ENCODE measurements at places on chromosomes 2 and 18.

- peak; percentile 8 for DNase-seq
These were observed 845 bp downstream of the EML4 start for GRCh38 chr2:42169874-42170521.

DNA sequence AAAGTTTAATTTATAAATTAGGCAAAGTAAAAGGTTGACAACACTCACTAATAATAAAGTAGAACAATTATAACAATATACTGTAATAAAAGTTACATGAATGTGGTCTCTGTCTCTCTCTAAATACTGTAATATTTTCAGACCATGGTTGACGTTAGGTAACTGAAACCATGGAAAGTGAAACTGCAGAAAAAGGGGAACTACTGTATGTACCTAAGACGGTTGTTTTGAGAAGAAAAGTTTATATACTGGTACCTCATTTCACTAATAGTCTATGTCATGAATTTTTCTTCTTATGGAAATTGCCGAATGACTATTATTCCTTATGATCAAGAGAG is 166.7 kb upstream of the ZNF521 start:
- peak; percentile 17 for DNase-seq

DNA sequence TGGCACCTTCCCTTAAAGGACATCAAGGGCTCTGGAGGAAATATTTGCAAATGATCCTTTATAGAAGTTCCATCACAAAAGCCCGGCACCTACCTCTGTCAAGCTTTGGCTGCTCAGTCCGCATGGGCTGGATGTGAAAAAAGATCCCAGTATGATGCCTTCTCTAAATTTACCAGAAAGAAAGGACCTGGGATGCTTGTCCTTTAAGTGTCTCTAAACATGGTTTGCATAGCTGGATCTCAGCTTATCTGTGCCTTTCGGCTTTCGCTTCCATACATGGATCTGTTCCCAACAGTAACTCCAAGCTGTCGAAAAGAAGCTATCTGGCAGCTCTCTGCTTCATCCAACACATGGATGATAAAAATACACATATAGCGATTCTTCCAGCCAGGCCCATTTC is 60.4 kb upstream of the SLC8A1 start:
- peak; percentile 8 for DNase-seq

DNA sequence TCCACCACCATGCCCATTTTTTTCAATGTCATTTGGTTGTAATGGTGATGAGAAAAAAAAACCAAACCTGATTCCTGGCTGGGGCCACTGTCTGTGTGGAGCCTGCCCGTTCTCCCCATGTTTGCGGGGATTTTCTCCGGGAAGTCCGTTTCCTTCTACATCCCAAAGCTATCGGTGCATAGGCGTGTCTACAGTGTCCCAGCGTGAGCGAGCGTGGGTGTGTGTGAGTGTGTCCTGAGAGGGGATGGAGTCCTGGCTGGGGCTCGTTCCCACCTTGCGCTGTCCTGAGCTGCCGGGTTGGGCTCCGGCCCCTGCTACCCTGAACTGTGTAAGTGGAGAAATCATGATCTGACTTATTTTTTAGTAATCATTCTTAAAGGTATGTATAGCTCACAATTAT is 7.3 kb upstream of the ZAP70 start:
- DNase-seq, result no peak

DNA sequence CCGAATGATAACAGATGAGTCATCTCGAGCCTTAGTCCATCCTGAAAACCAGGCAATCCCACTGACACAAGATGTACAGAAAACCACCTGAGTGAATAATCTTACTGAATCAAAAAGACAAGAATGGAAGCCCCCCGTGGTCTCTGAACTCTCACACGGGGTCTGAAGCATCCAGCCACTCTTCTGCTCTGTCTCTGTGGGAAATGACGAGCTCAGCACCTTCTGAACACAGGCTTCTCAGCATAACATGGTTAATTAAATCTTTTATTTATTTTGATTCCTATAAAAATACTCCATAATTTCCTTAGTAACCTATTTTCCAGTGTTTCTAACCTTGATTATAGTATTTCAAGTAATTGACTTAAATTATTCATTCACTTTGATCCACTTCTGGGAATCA is 203.7 kb downstream of the TMEM163 start:
- DNase-seq, result no peak

GRCh38 chr18:30132959-30133358 is 909.6 kb downstream of the DSC3 start:
- DNase-seq, result no peak

DNA sequence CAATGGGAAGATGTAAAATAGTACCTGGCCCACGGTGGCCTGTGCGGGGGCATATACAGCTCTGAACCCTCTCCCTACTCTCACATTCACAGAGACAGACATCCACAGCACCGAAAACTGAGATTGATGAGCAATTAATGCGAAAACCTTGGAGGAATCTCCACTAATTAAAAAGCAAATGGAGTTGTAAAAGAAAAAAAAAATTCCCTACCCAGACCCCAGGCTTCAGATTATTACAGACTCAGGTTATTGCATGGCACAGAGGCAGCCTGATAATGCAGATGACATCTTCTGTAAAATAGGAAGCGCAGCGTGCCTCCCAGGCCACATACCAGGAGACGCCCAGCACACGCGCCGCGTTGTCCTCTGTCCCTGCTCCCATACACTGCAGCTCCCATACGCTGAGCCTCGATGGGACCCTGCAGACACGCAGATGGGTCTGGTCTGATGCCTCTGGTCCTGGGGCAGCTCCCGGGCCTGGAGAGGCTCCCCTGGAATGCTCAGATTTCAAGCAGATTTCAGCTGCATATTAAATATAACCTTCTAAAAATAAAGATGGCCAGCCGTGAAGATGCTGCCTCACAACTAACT is 496.1 kb upstream of the MYT1L start:
- DNase-seq, result no peak

- no peak for DNase-seq
These were observed 611.1 kb upstream of the FANCL start for GRCh38 chr2:58852243-58852642.

DNA sequence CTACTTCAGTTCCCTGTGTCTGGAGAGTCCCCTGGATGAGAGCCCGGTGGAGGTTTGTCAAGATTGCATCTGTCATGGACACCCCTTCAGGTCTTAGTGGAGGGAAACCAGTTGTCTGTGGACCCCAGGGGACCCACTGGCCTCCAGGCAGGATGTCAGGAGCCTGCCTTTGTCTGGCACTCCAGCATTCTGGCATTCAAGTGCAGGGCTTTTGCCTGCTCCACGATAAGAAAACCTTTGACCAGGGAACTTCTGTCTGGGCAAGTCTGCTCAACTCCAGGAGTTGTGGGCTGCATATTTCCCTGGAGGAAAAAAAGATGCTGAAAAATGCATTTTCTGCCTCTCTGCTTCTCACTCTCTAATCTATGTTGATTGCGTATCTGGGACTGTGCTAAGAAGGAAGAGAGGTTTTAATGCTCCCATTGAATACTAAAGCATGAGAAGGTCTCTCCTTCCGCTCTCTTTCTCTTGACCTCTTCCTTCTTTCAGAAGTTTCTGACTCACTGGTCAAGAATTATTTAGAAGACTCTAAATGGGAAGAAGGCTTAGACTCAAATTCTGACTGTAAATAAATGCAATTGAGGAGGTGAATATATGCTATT is 104.5 kb downstream of the MMADHC start:
- no peak for DNase-seq

DNA sequence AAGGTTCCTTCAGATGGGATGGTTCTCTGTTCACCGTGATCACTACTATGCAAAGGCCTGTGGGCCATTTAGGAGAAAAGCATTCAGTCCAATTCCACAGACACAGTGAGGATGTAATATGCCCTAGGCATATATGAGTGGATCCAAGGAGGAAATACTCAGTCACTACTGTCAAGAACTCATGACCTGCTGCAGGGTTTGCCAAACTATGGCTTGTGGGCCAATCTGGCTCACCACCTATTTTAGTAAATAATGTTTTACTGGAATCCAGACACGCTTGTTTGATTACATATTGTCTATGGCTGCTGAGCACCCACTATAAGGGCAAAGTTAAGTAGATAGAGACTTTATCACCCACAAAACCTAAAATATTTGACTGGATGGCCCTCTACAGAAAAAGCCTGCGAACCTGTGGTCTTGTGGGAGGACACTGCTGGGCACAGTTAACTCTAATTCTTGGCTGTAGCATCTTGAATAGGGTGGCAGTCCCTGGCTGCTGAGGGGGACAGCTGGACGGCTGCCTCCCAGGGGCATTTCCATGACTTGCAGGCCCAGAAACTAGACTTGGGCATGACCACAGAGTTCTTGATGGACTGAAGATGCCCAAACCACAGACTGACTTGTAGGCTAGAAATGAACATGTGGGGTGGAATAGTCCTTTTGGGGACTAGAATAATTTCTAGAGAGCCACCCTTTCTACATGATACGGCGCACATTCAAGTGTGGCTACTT is 20.6 kb upstream of the LTBP1 start:
- DNase-seq, result no peak

GRCh38 chr2:159349674-159350299 is 63.3 kb upstream of the WDSUB1 start:
- no peak for DNase-seq

DNA sequence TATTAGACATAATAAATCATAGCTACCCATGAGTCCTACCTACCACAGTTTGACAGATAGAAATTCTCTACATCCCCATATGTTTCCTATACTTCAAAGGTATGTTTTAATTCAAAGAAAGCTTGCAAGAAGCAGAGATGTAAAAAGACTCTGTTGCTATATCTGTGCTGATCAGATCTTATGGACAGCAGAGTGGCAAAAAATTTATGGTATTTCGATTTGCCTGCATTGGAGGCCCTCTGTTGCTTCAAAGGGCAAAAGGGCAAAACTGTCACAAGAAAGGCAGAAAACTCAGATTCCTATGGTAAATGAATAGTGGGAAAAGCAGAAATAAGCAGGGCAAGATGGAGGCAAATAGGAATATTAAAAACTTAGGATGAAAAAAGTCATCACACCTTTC is 447.8 kb upstream of the SPHKAP start:
- DNase-seq, result no peak

GRCh38 chr2:98771264-98771663 is 40.3 kb upstream of the MGAT4A start:
- DNase-seq, result no peak

GRCh38 chr2:63888490-63889402 is 47.0 kb downstream of the UGP2 start:
- DNase-seq, result peak; percentile 50

DNA sequence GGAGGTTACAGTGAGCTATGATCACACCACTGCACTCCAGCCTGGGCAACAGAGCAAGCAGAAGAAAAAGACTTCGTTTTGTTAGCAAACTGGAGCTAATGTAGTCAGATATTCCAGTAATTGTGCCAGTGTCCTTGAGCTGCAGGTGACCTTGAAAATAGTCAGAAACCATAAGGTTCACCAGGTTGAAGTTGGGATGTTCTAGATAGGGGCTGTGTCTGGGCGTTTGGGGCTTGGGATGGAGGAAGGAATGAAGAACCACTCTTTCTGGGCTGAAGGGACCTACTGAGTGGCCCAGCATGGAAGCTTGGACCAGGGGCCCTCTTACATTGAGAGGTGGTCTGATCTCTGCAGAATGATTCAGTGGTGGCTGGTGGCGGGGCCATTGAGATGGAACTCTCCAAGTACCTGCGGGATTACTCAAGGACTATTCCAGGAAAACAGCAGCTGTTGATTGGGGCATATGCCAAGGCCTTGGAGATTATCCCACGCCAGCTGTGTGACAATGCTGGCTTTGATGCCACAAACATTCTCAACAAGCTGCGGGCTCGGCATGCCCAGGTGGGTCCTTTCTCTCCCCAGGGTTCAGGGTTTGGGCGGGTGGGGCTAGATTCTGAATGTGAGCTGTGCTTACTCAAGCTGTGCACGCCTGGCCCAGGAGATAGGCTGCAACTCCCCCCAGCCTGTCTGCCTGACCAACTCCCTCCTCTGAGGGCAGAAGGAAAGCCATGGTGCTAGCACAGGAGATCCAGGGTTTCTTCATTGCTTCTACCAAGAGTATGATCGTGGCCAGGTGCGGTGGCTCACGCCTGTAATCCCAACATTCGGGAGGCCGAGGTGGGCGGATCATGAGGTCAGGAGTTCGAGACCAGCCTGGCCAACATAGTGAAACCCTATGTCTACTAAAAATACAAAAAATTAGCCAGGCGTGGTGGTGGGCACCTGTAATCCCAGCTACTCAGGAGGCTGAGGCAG is 17.1 kb downstream of the CCT7 start:
- DNase-seq, result no peak

DNA sequence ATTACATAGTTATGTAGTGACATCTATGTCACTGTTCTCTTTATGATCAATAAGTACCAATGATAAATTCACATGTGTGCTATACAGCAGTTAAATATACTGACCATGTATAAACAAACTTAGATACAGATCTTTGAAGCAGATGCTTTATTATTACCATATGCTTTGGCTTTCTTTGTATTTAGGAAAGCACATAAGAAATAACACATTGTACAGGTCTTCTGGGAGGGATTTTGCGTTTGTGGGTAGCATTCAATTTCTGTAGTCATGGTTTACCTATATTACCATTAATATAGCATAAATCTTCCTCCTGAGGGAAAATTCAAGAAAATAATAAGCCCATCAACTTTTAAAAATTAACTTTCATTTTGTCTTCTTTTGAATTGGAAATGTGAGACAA is 1.6 kb upstream of the PDE1A start:
- DNase-seq, result no peak

- no peak for DNase-seq
These were observed 338.8 kb downstream of the CYRIA start for GRCh38 chr2:16326711-16327300.

DNA sequence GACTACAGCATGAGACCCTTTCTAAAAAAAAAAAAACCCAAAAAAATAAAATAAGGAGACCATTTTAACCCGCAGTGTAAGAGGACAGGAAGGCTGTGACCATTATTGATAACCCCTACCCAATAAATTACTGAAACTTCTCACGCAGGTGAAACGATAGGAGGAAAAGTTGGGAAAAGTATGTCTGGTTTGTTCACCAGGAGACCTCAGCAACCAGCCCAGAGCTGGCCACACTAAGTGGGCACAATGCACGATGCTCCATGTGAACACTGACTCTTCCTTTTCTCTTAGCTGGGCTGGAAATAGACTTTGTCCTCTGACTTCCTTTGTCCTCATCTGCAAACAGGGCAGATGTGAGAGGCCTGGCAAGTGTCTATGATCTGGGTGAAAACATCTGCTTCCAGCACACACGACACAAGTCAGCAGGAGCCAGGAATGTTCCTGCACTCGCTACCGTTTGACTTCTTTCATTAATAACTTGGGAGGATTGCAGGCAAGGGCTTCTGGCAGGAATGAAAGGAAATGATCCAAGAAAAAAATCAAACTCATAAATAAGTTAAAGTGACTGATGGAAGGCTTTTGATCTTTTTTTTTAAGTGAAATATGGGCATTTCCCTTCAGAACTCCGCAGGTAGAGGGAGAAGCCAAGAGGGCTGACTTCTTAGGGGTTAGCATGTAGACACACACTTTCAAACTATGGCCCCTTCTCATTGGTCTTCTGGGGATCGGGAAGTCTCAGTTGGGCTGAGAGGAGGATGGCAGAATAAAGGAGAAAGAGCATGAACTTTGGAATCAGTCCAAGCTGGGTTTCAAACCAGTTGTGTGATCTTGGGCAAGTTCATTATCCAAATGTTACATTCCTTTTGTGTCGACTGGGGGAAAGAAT is 137.4 kb upstream of the MYCN start:
- no peak for DNase-seq

GRCh38 chr2:151028691-151029176 is 232.9 kb downstream of the RBM43 start:
- no peak for DNase-seq
